ENCODE measurements at places on chromosomes 16 and 17.
A peak's percentile ranks its signal among the peaks of the same experiment; 100 is the strongest.

DNA sequence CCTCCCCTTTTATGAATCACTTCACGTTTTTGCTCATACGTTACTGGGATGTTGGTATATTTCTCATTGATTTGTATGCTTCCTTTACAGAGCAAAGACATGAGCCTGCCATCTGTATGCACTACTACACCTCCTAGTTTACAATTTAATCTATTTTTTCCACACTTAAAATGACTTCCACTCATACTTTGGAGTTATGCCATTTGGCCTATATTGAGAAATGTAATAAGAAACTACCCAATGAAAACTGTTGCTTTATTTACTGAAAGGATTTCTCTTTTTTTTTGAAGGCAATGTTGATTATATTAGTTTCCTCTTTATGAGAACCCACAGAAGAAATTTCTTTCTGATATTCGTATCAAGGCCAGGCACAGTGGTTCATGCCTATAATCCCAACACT, 43.1 kb downstream of the DUSP14 start:
- no peak for DNase-seq

- no peak for DNase-seq
Measured at GRCh38 chr16:22053921-22054341, 38.4 kb upstream of the VWA3A start.

GRCh38 chr16:8585857-8586256, 4.5 kb downstream of the TMEM114 start:
- no peak for DNase-seq

- peak; percentile 65 for DNase-seq
Measured at GRCh38 chr17:43468691-43469139, 15.1 kb upstream of the DHX8 start.

DNA sequence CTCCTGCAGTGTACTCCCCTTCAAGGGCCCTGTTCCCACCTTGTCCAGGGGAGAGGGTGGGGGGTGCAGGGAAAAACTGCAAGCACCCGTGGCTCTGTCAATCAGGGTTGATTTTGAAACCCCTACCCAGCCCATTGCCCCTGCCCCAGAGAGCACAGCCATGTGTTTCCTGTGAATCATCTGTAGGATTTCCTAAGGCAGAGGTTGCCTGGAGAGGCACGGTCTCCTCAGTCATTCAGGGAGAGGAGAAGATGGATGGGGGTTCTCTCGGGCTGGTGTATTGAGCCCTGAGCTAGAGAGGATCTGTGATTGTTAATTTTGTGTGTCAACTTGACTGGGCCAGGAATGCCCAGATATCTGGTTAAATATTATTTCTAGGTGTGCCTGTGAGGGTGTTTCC, 3.5 kb upstream of the AGRP start:
- DNase-seq = no peak

DNA sequence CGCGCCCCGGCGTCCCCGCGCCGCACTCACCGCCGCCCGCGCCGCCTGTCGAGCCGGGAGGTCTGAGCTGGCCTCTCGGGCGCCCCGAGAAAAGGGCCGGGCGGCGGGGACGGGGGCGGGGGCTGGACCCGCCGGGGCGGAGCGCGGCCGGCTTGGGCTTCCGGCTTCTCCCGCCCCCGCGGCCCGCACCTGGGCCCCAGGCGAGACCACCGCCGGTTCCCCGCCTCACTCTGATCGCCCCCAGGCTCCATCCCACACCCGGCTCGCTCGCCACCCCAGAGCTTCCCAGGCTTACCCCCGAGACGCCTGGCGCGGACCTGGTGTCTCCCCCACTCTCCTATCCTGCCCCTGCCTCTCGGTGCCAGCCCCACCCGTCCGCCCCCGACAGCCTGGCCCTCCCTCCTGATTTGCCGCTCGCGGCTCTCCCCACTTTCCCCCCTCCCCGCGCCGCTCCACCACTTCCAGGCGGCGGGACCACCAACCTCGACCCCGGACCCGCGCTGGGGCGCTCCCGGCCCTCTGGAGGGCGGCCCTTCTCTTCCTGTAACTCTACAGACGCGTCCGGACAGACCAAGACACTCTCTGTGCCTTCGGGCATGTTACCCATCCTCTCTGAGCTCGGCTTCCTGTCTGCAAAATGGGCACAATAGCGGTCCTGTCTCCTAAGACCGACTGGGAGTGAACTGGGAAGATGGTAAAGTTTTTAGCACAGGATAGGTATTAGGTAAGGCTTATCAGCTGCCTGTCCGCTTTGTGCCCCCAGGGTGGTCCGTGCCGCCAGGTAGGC, at the start of gene LITAF:
Gene LITAF (minus strand): TSS at position 64 of the 787 bp plus-strand sequence. CDS start 30,189 bp downstream, outside the sequence.
- peak; percentile 9 for DNase-seq

GRCh38 chr16:86157616-86158247, 258.8 kb downstream of the IRF8 start:
- no peak for DNase-seq

- no peak for DNase-seq
Measured at GRCh38 chr16:66366433-66367299, at the start of gene CDH5. CDH5 (plus strand) TSS chr16:66366691; CDS start chr16:66379338, 12,647 bp downstream.

DNA sequence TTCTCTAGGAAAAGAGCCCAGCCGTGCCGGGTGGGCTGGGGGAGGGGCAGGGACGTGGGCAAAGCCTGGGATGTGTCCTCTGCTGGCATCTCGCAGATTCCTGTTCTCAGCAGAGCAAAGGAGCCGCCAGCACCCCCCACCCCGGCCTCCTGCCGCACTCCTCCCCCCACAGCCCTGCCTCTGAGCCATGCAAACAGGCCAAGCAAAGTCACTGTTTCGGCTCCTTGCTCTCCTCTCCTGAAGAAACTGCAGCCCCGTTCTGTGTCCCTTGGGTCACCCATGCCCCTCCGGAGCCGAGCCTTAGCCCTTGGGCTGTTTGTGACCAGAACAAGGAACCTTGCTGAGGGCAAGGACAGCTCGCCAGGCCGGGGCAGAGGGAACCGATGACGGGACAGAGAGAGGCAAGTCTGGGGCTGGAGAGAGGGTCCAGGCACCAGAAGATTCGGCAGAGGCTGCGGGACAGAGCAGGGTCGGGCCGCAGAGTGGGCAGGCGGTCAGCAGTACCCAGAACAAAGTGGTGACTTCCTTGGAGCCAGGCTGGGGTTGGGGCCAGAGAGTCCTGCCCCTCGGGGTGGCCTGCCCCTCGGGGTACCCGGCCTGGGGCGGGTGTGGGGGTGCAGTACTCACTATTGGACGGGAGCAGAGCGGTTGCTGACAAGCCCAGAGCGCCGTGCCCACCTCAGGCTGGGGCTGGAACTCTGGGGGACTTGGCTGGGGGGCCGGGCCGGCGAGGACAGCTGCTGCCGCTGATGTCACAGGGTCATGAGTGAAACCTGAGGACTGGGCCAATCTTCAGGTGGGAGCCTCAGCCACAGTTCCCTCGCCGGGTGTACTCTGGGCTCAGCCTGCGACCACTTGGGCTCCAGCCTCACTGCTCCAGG, 9.2 kb upstream of the PRR29 start:
- no peak for DNase-seq

- no peak for DNase-seq
Measured at GRCh38 chr16:86590501-86591144, 12.3 kb downstream of the FOXL1 start.

GRCh38 chr16:78368121-78369102, 269.0 kb downstream of the WWOX start:
- DNase-seq = no peak

DNA sequence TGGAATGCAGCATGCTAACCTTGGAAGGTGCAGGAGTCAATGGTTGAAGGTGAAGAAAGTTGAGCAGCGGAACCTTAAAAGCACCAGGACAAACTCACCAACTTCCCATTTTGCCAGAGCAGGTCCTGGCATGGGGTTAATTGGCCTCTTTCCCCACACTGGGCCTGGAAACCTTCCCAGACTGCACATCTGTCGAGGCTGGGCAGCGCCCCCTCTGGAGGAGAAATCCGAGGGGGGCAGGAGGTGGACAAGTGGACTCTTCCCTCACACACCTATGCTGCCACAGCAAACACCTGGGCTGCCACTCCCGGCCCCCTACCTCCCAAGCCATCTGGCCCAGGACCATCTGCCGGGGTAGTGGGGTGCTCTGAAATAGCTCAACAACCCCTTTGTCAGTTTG, 232.4 kb downstream of the CBLN1 start:
- no peak for DNase-seq
